Glomerular endothelial cell (primary cell): ENCODE measurements at places on chromosomes 1 and 21.

DNA sequence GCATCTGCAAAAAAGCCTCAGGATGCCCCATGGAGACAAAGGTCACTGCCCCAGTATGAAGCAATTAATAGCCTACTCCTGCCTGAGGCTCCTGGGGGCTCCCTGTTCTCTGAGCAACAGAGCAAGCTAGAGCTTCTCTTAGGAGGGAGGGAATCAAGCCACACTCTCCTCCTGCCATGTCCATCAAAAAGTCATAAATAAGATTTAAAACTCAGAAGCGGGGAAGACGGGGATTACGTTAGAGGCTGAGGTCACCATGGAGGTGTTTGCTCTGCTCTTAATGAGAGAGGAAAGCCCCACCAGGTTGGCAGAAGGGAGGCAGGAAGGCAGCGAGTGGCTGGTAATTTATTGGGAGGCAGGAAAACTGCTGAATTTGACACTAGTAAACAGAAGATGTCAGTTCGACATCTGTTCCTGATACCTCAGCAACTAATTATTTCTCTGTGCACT, 98.4 kb upstream of the TNR start:
- DNase-seq = no peak

GRCh38 chr1:227372726-227373130, 54.4 kb upstream of the CDC42BPA start:
- DNase-seq = no peak

GRCh38 chr1:151988405-151988923, 5.2 kb downstream of the S100A10 start:
- DNase-seq = no peak

DNA sequence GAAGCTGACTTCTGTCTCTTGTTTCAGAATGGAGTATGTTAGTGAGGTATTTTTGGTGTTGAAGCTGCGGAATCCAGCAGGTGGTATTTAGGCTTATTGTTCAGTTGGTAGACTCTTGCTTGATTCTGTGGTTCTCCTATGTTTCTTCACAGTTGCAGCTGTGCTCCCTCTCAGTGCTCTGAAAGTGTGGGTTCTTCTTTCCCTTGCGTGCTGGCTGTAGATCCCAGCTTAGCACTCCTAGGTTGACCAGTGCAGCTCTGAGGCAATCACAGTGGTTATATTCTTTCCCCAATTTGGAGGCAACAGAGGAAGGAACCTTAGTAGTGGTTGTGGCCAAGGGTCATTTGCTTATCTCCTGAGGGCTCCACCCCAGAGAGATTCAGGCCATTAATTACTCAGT, 269.2 kb upstream of the NRIP1 start:
- DNase-seq = no peak

- DNase-seq = no peak
Measured at GRCh38 chr1:23930270-23930669, 17.1 kb upstream of the CNR2 start.

DNA sequence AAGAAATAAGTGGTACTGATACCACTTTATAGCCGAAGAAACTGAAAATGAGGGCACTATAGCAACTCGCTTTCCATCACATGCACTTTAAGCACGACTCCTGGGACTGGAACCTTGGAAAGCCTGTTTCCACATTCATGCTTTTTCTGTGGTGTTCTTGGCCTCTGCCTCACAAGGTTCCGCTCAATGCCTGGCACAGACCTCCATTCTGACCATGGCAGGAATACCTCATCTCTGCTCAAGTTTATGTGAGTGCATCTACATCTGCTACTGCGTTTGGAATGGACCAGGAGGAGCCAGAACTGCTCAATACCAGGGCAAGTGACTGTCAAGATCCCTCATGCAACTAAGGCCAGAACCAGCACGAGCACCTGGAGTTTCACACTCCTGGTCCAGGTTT, 11.6 kb downstream of the NGF start:
- no peak for DNase-seq

GRCh38 chr1:154519591-154519991, 17.4 kb upstream of the SHE start:
- no peak for DNase-seq

GRCh38 chr1:113247355-113247754, 143.0 kb upstream of the MAGI3 start:
- no peak for DNase-seq

DNA sequence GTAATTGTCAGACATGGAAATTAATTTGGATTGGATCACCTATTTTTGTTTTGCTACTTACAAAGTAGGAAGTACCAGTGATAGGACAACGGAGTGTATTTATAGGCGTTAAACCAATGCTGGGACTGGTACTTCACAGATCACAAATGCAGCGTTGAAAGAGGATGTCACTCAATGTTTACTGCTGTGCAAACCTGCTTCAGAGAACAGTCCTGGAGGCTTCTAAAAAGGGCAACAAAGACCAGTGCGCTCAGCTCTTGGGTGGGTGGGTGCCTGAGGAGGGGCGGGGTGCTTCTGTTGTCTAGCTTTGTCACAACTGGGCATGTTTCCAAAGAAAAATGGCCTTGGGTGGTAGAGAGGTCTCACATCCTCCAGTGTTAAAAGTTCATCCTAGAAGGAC, 2.1 kb downstream of the C1orf21 start:
- DNase-seq = no peak

DNA sequence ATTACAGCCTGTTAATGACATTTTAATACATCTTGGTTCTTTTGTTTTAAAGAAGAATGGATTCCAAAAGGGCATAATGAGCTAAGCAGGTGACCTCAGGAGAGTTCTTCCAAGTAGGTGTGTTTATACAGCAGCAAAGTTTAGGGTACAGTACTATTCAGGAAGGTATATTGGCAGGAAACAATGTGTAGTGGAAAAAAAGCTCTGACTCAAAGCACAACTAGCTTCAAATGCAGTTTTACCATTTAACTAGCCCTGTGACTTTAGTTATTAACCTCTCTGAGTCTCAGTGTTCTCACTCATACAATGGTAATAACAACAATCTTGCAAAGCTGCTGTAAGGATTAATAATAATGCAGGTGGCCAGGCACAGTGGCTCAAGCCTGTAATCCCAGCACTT, 29.9 kb downstream of the FAF1 start:
- DNase-seq = no peak

GRCh38 chr1:63261736-63262458, 60.5 kb upstream of the FOXD3 start:
- no peak for DNase-seq

GRCh38 chr1:173005196-173005864, 45.4 kb downstream of the TNFSF18 start:
- DNase-seq = no peak

DNA sequence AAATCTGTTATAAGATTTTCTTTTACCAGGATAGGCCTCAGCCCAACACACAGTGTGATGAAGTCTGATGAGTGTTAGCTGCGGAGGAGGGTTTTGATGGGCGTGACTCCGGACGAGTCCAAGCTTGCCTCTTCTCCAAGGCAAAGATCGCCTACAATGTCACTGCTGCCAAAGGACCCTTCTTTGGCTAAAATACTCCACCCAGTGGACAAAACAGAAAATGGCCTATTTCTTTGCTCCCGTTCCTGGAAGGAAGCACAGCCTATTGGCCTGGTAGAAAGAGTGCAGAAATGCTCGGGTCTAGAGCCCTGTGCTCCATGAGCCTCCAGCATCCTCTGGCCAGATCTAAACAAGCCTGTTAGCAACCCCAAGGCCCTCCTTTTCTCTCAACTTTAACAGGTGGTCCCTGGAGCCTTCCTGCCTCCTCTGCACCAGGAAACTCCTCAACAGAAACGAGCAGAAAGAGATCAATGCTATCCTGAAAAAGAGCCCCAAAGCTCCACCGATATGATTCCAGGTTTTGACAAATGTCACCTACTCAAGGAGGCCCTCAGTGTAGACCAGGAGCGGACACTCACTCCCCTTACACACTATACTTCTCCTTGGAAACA, 3.4 kb upstream of the CASQ2 start:
- DNase-seq = peak; percentile 39

DNA sequence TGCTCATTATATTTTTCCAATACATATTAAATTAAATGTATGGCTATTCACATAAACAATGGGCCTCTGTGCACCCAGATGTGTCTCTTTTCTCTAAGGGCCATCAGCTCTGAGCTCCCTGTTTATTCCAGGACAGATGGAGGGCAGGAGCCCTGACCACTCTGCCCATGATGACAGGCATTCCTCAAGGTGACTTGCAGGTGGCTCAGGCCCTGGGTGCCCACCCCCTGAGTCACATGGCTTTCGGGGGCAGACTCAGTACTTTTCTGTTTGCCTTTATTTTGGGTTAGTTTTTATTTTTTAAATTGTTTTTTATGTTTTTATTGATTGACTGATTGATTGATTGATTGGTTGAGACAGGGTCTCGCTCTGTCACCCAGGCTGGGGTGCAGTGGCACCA, 6.4 kb upstream of the LRP8 start:
- no peak for DNase-seq

- DNase-seq = no peak
Measured at GRCh38 chr1:40965531-40965930, 14.0 kb upstream of the CTPS1 start.

GRCh38 chr1:215376544-215377264, 190.4 kb upstream of the KCTD3 start:
- DNase-seq = no peak

GRCh38 chr1:152020849-152021248, 16.0 kb downstream of the S100A11 start:
- DNase-seq = no peak

DNA sequence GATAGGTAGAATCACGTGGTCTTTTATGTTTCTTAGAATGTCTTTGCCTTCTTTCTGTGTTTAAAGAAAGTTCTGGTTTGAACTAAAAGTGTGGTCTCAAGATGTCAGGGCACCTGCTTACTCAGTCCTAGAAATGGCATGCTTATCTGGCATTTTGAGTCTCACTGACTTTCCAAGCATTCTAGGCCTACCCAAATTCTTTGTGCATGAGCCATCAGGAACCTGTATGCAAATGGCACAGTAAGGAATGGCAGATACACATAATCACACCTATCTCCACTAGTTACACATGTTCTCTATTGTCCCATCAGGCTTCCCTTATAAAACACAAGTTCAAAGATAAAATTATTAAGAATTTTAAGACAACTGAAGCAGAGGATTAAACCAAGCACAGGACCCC, 29.5 kb upstream of the CLCA4 start:
- DNase-seq = no peak

- no peak for DNase-seq
Measured at GRCh38 chr1:69409731-69410456, 157.8 kb upstream of the LRRC7 start.

DNA sequence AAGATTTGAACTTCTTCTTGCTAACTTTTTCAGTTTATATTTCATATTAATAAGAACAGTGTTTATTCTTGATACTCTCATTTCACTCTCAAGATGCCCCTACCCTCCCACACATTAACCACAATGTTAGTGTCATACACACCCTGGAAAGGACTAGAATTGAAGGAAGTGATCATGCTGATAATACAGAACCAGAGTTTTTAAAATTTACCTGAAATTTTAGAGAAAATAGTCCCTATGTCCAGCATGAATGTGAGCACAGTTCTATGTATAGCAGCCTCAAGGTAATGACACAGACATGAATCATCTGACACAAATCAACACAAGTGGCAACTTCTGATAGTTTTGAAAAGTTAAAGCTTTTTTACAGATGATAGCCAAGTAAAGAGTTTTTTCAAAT, 26.0 kb downstream of the RGS1 start:
- DNase-seq = no peak

DNA sequence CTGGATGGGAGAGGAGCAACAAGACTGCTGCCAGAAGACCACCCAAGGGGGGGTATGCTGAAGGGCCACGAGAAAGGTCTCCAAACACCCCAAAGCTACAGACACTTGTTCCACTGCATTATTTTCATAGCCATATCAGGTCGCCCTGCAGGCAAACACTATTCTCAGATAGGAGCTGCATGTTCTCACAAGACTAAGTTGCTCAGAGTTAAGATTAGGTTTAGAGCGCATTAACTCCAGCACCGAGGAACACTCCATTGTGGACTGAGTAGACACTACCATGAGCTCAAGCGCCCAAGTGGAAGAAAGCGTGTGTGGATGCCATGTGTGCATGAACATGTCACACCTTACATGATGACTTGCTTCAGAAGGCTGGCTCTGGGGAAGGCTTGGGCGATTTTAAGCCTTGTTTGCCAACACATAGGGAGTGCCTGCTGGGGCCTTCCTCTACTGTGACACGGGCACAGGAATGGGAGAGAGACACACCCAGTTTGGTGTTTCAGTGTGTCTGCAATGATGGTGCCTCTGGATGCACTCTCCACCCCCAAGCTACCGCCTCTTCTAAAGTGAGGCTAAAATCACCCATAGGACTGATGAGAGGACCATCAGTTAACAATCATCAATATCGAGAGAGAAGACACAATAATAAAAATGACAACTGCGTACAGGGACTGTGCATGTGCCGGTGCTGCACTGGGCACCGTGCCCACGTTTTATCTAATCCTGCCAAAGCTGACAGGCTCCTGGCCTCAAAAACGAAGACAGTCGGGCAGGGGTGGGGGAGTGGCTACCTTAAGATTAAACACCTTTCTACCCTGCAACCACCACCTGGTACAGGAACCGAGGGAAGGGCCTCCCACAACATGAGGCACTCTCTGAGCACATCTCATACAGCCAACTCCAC, 34.9 kb downstream of the SSBP3 start:
- no peak for DNase-seq

- no peak for DNase-seq
Measured at GRCh38 chr1:36440646-36441045, 9.6 kb downstream of the OSCP1 start.

GRCh38 chr1:20476265-20477038, 9.6 kb downstream of the CAMK2N1 start:
- DNase-seq = no peak

DNA sequence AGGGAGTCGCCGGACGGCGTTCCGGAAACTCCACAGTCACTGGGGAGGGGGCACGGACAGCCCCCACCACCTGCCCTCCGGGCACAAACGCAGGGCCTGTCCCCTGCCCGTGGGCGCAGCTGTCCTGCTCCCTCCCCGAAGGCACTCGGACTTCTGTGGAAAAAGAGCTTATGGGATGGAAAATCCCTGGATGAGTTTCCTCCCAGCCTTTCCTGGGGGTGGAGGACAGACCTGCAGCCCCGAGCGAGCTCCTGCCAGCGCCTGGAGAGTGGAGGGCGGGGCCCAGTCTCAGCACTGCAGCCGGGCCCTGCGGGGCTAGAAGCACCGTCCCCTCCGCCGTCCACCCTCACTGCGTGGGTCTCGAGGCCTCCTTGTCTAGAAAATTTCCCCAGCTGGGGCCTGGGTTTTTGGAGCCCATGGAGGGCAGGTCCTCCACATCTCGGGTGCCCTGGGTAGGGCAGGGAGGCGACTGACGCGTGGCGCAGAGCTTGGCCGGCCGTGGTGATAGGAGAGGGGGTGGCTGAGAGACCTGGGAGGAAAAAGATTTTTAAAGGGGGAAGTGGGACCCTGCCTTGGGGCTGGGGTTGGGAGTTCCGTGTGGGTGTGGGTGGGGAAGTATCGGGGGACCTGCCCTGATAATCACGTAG, 6.4 kb upstream of the COL6A1 start:
- no peak for DNase-seq

GRCh38 chr1:36614991-36615390, 132.3 kb upstream of the CSF3R start:
- DNase-seq = no peak

DNA sequence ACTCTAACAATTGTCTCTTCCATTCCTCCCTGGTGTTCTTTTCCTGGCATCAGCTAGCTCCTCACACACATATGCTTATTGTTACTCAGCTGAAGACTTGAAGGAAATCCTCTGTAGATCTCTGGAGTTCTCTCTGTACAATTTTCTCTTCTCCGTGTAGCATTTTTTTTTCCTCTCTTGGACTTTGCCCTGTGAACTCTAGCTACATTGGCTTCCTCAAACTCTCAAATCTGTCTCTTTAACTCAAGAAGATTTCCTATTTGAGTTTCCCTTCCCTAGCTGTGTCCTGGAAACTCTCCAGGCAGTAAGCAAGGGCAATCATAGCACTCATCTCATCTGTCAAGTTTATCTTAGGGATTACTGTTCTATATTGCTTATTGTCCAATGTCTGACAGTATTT, 4.3 kb upstream of the MIA3 start:
- DNase-seq = no peak
